ENCODE measurements at places on chromosomes 7 and 10.

DNA sequence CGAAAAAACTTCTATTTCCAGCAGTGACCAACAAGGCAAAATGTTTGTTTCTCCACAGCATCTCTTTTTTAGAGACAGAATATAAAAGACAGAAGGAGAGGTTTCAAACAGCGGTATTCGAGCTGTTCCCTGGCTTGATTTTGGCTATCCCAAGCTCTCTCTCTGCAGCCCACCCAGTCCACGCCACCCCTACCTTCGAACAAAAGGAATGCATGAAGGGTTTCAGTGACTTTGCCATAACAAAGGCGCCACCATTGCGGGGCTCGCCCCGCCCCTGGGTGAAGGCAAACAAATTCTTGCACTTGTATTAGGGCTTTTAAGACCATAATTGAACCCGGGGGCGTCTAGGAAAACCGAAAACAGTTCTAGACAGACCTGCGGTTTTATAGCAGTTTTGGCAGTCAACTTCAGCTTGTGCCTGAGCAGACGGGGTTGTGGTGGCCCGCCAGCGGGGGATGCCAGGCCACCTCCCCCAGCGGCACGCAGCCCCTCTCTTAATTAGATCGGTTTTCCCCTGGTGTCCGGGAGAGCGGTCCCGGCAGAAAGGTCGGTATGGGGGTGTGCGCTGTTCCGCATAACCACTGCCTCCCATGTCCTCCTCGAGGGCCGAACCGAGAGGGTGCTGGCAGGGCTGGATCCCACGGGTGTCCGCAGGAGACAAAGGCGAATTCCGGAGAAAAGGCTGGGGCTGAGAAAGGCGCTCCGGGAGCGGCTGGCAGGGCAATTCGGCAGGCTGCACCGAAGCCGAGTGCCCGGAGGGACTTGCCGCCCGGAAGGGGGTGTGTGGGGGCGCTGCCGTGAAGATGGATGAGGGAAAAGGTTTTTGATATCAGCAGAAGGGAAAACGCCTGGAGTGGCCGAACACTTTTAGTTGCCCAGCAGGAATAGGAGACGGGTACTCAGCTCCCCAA lies 2.7 kb upstream of the HOXA11 start:
- no peak for DNase-seq

- DNase-seq = no peak
Measured at GRCh38 chr10:85648279-85648754, 718.3 kb downstream of the GRID1 start.

DNA sequence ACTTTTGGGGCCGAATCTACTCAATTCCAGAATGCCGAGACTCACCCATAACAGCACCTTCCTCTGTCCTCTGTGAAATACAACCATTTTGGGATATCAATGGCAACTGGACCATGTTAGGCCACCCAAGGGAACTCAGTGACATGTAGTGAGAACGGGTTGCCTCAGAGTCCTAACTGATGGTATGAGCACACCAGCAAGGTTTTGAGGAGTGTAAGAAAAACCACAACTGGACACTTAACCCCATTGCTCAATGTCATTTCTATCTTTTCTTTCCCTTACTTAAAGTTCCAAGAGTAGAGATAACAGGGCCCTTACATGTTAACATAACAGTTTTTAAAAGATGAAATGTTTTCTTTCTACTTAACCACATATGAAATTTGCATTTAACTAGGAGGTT lies 67.1 kb downstream of the TNS3 start:
- no peak for DNase-seq

DNA sequence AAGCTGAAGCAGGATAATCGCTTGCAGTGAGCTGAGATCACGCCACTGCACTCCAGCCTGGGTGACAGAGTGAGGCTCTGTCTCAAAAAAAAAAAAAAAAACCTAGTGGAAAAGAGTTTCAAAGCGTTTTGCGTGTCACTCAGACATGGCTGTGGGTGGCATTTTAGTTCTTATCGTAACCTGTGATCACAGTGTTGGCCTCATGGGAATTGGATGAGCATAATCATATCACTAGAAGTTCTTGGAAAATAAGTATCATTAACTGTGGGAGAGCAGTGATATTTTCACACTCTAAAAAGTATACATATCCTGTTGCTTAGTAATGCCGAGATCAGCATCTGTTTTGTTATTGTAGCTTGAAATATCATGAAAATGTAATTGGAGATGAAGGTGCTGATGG lies 92.6 kb downstream of the CREM start:
- no peak for DNase-seq

DNA sequence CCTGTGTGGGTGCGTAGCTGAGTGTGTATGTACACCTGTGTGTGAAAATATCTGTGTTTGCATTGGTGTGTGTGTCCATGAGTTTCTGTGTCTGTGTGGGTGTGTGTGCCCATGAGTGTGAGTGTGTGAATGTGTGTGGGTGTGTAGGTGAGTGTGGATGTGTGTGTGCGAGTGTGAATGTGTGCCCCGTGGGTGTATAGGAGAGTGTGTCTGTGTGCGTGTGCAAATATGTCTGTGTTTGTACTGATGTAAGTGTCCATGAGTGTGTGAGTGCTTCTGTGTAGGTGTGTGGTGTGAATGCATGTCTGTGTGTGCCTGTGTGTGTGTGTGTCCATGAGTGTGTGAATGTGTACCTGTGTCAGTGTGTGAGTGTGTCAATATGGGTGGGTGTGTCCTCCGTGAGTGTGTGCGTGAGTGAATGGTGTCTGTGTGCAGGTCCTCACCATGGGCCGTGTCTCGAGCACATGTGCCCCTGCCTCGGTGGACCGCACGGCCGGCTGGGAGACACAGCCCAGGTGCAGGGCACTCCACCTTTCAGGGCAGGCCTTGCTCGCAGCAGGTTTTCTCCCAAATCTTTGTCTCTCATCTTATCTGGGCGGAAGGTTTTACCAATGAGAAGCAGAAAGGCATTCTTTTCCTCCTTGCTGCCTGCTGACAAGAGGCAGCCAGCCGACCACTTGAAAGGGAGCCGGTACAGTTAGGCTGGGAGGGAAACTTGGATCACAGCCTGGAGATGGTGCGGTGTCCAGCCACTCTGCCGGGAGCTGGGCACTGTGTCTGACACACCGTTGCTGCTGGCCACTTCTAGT lies 107.1 kb upstream of the FAM20C start:
- DNase-seq = no peak

DNA sequence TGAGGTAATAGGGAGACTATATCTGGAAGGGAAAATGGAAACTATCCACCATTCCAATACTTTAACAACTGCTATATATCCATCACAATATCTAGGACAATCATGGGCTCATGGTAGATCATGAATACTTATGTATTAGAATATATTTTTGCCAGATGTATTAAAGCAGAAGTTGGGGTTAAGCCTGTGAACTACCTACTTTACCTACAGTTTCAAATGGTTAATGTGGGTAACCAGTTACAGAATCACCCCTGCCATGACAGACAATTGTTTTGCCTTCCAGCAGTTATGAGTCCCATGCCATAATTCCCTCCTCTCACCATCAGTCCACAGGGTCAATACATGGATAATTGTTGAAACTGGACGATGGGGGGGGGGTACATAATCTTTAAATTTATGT lies 29.9 kb upstream of the RAPGEF5 start:
- DNase-seq = no peak

DNA sequence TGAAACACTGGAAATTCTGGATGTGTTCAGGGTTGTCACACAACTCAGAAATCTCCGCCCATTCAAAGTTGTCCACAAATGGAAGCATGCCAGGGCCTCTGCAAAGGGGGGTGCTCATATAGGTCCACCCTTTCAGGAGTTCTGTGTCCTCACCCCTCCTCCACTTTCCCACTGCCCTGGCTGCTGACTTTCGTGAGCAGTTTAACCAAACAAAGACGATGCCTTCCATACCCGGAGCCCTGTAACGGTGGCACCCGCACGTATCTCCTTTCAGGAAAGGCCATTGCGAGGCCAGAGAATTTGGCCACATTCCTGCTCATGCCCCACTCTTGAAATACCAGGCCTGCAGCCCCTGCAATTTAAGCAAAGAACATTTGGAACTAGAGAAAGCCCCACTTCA lies 1.4 kb downstream of the CPXM2 start:
- no peak for DNase-seq

DNA sequence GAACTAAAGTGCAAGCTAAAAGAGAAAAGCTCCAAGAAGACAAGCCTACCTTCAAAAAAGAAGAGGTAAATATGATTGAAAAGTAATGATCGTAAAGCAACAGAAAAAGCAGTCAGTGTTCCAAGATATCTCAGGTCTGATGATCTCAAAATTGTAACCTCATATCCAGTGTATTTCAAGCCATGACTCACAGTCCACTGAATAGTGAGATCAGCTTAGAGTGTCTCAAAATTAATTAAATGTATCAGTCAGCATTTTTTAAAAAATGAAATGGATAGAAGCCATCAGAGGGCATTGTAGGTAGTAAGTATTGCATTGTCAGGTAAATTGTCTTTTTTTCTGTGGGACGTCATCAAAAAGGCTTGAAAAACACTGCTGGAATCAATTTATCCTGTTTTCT lies 50.6 kb upstream of the AGBL3 start:
- no peak for DNase-seq
